ENCODE measurements at places on chromosomes 3 and 15.

- no peak for DNase-seq
Observed at GRCh38 chr3:111311126-111311525, 230.9 kb upstream of the CD96 start.

- DNase-seq = no peak
Observed at GRCh38 chr15:96354731-96355567, 24.4 kb downstream of the NR2F2 start.

DNA sequence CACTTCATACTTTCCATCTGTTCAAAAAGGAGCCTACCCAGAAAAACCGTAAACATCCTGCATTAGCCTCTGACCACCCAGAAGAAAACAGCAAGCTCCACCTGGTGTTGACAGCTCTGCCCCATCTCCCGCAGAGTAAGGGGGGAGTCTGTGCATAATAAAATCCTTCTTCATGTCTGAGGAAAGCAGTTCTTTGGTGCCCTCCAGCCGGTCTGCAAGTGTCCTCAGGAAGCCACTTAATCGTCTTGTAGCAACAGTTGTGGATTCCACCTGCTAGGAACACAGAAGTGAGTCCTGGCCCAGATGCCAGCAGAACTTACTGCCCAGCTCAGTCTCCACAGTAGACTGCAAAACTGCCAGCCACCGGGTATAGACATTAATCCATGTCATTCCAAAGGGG lies 22.5 kb downstream of the RIOX2 start:
- no peak for DNase-seq

GRCh38 chr3:188941103-188941502 lies 230.7 kb upstream of the TPRG1 start:
- no peak for DNase-seq

DNA sequence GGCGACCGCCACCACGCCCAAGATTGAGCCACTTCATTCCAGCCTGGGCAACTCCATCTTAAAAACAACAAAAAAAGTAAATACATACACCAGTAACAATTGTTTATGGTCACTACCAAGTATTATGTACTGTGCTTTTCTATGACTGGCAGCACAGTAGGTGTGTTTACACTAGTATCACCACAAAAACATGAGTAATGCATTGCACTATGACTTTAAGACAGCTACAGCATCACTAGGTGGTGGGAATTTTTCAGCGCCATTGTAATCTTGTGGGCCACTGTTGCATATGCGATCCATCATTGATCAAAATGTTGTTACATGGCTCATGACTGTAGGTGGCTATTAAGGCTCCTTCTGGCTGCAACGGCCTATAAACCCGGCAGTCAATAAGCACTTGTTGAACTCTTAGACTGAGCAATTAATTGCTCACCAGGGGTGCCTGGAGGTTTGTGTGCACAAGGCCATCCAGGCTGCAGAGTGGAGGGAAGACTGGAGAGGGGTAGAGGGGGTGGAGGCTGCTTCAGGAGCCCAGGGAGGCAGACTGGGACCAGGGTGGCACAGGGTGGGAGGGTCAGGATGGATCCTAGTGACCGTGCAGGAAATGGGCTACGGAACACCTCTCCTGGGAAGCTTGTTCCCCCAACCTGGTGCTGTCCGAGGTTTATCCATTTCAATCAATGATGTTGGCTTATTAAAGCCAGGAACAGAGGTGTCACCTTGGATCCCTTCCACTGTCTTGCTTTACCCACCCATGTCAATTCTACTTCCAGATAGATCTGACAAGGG lies 17.9 kb upstream of the COPG1 start:
- DNase-seq = no peak

DNA sequence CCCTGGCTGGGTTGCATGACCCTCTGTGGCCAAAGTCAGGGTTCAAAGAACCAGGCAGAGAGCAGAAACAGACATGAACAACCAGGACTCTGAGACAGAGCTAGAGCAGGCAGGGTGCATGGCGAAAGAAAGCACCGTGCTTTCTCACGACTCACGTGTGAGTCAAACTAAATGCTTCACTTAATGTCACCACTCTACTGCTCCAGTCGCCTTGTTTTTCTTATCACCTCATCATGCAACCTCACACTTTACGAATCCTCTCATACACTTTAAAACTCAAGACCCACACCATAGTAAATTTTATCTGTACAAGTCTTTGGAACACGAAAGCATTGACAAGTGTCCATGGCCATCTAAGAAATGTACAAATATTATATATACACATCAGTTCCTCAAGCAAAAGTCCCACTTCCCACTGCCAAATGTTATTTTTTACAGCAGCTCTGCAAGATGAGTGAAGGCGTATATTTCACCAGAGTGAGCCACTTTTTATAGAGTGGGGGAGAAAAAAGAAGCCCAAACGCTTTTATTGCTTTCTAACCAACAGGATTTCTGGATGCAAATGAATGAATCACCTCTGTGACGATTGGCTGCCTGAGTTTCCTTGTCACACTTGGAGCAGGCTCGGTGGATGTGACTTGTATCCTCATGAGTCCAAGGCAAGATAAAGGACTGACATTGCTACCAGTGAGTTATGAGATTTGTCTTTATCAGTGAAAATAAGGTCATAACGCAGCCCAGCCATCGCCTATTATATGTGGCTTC lies 16.0 kb upstream of the MEGF11 start:
- no peak for DNase-seq
